ENCODE measurements at places on chromosomes 16 and 17.

- DNase-seq: peak; percentile 70
Measured at GRCh38 chr17:68600067-68600930, 868 bp downstream of the FAM20A start.

GRCh38 chr17:75063201-75063600, 16.2 kb downstream of the KCTD2 start:
- DNase-seq: no peak

DNA sequence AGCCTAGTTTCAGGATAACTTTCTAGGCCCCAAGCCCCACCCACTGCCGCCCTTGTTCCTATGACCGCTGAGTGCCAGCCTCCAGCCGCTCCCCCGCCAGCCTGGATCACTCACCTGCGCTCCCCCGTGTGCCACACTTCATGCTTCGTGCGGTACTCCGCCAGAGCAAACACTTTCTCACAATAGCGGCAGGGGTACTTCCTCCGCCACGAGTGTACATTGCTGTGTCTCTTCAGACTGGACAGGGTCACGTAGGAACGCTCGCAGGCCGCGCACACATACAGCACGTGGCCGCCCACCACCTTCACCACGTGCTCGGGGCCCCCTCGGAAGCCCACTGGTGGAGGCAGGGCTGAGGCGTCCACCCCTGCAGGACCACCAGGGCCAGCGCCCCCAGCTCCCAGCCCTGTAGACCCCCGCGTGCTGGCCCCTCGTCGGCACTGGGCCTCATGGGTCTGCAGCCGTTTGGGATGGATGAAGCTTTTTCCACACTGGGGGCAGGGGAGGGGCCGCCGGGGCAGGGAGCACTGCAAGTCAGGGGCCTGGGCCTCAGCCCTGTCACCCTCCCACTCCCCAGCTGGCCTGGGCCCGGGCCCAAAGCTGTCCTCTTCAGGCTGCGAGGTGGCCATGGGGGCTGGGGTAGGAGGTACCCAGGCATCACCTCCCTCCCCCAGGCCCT, 13.7 kb downstream of the ZBTB4 start:
- DNase-seq: no peak

DNA sequence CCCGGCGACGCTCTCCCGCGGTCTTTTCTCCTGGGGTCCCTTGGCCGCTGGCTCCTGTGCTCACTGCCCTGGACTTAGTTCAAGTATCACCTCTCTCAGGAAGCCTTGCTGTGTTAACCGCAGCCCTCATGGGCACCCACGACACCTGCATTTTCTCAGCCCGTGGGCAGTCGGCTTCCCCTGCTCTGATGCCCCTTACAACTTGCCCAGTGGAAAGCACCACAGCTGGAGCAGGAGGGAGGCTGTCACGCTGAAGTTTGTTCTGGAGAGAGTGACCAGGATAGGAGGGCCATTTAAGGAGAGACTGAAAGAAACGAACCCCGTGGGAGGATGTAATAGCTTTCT, 395 bp downstream of the STXBP4 start:
- DNase-seq: peak; percentile 1

Data from inflammatory macrophage (primary cell).